NCI-H187 (cell line): ENCODE measurements at places on chromosomes 4 and X.

- DNase-seq = no peak
Observed at GRCh38 chrX:131277543-131278136, 11.5 kb downstream of the IGSF1 start.

DNA sequence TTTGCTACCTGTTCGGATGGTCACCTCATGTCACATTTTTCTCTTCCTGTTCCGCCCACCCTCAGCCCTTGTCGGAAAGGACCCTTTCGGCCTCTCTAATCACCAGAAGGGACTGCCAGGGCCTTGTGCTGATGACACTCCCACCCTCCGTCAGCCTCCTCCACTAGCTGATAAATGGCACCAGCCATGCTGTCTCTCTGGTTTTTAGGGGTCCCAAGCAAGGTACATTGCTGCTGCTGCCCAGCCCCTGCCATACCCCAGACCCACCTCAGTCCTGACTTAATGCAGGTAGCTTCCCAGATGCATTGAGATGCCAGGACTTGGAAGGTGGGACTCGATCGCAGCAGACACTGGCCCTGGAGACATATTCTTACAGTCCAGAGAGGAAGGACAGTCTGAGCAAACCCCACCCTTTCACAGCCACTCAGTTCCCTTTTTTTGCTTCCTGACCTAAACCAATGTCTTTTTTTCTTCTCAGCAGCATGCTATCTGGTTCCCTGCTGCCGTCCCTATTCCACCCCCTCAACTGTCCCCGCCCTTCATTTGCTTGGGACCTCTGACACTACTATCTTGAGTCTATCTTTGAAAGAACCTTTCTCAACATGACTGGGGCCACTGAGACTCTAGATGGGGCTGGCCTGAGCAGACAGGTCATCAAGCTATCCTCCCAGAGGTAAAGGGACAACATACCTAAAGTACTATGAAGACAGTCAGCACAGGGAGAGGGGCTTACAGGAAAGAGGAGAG lies at the start of gene BTK:
TSS of gene BTK (minus strand) at position 397 of the 747 bp plus-strand sequence. CDS start 10,907 bp downstream, outside the sequence.
- DNase-seq = no peak

- no peak for DNase-seq
Observed at GRCh38 chr4:113444386-113444785, 317.2 kb downstream of the CAMK2D start.

DNA sequence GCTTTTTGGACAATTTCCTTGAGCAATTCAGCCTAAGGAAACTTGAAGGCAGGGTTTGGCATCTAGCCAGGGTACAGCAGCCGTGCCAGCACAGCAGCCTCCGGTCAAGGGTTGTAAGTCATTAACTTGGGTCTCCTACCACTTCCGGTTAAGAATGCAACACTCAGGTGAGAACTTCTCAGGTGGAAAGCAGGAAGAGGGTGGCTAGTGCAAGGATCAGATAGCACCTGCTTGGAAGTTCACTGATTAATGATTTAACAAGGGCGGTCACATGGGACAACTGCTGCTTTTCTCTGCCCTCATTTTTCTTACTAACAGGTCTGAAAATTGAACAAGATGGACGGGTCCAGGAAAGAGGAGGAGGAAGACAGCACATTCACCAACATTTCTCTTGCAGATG lies 30.1 kb upstream of the SCOC start:
- no peak for DNase-seq
